Transverse colon (tissue), 4 donors: ENCODE measurements at places on chromosomes 16 and 17.

GRCh38 chr16:2457946-2458345 is 2.0 kb upstream of the TEDC2 start:
- DNase-seq = no peak

GRCh38 chr16:81403601-81404391 is 40.8 kb upstream of the CMIP start:
- peak; percentile 91 for DNase-seq

GRCh38 chr16:22232277-22233036 is 26.4 kb downstream of the EEF2K start:
- DNase-seq = peak; percentile 94

- no peak for DNase-seq
Measured at GRCh38 chr17:19868079-19868395, 301 bp upstream of the ULK2 start.

DNA sequence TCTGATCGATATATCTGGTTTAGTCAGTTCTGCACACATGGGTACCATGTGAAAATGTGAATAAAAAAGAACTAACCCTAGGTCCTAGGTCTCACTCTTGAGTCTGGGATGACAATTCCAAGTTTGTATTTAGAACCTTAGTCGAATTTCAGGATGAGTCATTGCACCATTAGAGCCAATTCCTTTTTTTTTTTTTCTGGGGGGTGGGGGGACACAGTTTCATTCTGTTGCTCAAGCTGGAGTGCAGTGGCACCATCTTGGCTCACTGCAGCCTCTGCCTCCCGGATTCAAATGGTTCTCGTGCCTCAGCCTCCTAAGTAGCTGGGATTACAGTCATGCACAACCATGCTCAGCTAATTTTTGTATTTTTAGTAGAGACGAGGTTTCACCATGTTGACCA is 41.6 kb downstream of the SPAG9 start:
- no peak for DNase-seq

GRCh38 chr16:24482681-24483202 is 56.6 kb upstream of the RBBP6 start:
- no peak for DNase-seq

GRCh38 chr16:14398014-14398717 is 231.9 kb downstream of the PARN start:
- no peak for DNase-seq

DNA sequence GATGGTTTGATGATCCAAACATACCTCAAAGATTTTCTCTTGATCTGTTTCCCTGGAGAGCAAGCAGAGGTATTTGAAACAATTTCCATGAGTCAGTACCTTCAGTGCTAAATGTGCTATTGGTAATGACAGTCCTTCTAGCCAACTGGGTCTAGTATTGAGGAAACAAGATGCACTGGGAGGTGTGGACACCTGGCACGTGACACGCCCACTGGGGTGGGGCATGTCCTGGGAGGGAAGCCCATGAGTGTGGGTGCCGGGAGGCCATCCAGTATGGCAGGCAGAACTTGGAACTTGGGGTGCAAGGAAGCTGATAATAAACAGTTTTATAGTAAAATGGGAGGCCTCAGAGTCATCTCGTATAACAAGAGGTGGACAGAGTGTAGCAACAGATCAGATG is 17.9 kb upstream of the AKAP1 start:
- peak; percentile 16 for DNase-seq

DNA sequence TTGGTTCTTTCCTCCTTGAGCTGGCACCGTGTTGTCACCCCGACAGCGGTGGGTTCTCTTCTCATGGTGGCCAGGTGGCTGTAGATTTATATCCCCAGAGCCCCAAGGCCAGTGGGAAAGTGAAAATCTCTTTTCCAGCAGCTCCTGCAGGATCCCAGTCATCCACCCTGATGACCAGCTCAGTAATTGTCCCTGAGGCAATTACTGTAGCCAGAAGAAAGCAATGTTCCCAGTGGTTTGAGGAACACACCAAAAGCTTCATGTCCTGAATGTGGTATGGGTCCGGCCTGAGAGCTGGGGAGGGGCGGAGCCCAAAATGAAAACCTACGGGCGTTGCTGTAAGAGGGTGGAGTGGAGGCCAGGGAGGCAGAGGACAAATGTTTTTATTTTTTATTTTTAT is 69.0 kb downstream of the WSB1 start:
- no peak for DNase-seq

DNA sequence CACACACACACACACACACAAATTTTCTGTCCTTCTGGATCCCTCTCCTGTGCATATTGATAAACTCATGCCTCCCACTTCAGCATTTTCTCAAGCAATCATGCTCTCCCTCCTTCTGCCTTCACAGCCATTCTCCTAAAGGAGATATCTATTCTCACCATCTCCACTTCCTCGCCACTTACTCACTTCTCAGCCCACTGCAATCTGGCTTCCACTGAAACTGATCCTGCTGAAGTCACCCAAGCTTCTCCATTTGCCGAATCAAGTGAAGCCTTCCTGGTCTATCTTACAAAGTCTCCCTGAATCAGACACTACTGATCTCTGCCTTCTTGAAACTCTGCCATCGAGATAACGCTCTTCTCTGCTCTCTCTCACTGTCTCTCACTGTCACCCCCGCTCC is 54.0 kb upstream of the GNAO1 start:
- DNase-seq = no peak

- no peak for DNase-seq
Measured at GRCh38 chr17:19725486-19725885, 9.1 kb upstream of the SLC47A2 start.

GRCh38 chr17:42683407-42684034 is 1.2 kb downstream of the CNTNAP1 start:
- peak; percentile 58 for DNase-seq

DNA sequence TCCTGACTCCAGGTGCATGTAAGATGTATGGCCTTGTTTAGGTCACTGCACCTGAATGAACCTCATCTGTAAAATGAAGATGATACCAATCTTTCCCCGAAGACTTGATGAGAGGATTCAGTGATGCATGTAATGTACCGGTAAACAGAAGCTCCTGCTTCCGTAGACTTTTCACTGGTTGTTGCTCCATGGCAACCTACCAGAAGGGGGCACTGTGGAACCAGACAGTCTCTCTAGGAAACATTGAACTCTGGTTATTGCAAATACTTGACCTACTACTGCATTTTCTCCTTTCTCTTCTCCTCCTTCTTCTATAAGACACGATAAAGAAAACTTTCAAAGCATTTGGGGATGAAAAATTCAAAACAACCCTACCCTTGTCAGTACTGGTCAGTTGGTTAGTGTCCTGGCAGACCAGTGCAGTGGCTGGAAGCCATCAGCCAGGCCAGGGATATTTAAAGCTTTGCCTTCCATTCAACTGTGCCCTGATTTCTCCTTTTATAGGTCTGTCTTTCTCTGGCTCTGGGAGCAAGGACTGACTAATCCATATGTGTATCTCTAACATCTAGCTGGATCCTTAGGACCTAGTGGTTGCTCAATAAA is 667.4 kb upstream of the SALL1 start:
- DNase-seq = peak; percentile 15

- DNase-seq = no peak
Measured at GRCh38 chr16:2535625-2536013, 2.2 kb upstream of the PDPK1 start.

- no peak for DNase-seq
Measured at GRCh38 chr16:19745286-19746010, 27.4 kb downstream of the IQCK start.

DNA sequence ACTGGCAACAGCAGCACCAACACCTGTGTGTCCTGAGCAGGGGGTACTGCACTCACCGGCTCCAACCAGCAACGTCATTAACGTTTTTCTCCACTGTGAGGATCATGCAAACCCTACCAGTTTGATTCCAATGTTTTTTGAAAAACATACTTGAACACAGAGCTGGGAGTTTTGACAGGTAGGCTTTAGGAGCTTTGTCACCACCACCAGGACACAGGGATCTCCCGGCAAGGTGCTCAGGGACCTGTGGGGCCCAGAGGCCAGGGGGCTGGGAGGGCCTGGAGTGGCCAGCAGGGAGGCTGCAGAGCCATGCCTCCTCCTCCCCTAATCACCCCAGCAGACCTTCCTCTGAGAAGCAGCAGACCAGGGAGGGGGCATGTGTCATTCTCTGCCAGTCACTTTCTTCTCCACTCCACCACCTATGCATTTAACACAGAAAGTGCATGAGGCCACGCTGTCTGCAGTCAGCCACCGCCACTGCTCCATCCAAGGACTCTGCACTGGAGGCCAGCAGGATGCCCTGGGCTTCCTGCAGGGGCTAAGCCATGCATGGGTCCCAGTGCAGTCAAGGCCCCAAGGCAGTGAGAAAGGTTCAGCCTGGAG is 768.2 kb downstream of the KCNJ18 start:
- DNase-seq = no peak

GRCh38 chr16:86117235-86117634 is 218.3 kb downstream of the IRF8 start:
- no peak for DNase-seq

- no peak for DNase-seq
Measured at GRCh38 chr17:77349976-77350830, 209.4 kb downstream of the SEC14L1 start.

GRCh38 chr16:26762594-26762993 is 304.1 kb upstream of the C16orf82 start:
- DNase-seq = no peak

DNA sequence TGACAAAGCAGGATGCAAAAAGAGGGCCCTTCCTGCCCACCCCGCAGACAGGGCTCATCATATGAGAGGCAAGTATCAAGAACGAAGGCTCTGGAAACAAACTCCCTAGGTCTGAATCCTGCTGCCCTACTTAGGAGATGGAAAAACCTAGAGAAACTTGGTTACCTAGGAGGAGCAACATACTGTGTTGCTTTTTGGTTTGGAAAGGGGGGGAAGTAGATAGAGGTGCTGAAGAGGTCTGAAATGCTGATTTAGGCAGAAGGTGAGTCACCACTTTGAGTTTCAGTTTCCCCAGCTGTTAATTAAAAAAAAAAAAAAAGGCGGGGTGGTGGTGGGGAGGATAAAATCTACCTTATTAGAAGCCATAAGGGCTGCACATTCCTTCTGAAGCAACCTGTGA is 1.5 kb downstream of the N4BP1 start:
- DNase-seq = no peak
